Memory B cell (primary cell): ENCODE measurements at places on chromosomes 3 and 15.

GRCh38 chr15:46714950-46715349 lies 1002.4 kb upstream of the SEMA6D start:
- no peak for DNase-seq

DNA sequence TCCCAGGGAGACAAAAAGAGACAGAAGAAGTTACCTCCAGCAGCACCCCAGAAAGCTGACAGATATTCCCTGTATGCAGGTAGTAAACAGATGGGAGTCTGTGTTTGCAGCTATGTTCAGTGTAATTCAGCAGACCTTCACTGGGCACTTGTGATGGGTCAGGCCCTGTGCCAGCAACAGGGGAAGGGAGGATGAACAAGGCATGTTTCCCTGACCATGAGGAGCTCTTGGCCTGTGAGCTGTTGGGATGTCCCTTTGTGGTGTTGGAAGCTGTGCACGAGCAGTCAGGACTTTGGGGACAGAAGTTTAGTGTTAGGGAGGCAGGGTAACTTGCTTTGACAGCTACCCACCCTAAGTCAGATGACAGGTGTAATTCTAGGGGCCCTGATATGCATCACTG lies 106.0 kb upstream of the TRIM42 start:
- DNase-seq = no peak

DNA sequence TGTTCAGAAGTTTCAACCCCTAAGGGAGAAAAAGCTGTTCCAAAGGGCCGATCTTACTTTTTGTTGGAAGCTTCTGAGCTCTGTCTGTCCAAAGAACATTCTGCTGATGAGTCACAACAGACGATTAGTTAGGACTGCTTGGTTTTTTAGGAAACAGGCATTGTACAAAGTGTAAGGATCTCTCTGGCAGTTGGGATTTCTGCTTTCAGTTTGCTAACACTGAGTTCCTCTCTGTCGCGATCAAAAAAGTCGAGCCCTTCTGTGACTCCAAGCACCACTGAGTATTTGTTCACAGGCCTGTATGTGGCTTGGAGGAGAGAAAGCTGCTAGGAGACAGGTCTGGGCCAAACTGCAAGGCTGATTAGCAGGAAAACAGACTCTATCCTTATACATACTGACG lies 91.8 kb upstream of the PFN2 start:
- DNase-seq = no peak

GRCh38 chr3:110736332-110736731 lies 335.3 kb upstream of the NECTIN3 start:
- no peak for DNase-seq

GRCh38 chr3:152377184-152377570 lies 108.4 kb downstream of the MBNL1 start:
- no peak for DNase-seq

- DNase-seq = no peak
Measured at GRCh38 chr15:99982662-99983061, 249.4 kb upstream of the LYSMD4 start.

- no peak for DNase-seq
Measured at GRCh38 chr3:170033489-170033888, 4.3 kb upstream of the GPR160 start.

DNA sequence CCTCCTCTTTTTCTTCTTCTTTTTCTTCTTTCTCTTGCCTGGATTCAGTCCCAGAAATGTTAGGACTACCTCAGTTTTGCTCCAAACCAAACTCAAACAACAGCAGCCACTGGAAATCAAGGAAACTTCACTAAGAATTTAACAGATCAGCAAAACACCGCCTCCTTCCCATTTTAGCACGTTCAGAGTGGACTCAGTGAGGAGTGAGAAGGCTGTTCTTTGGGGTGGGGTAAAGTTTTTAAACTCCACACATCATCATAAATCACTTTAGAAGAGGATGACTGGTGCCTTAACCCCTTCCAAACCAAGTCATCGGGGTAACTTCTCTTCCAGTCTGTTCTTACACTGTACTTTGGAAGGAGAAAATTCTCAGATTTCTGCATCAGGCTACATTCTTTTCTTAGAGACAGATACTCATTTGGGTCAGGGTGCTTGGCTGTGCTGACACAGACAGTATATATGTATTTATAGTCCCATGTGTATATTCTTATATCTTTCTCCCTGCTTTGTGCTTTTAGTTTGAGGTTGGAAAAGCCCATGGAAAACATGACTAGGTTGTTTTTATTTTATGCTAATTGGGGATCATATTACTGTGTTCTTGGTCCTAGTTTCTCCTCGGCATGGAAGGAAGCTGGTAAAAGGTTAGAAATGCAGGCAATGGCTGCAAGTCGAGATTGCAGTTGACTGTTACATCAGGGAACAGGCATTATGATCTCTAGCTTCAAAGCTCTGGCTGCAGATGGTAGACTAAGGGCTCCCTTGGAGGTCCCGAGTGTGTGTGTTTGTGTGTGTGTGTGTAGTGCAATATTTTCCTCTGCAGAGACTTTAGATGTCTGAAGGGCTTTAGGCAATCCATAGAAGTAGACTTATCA lies at the start of gene CCDC80:
CCDC80 (minus strand) TSS at position 214 of the 872 bp plus-strand sequence. CDS start 1,238 bp downstream, outside the sequence.
- DNase-seq = no peak

DNA sequence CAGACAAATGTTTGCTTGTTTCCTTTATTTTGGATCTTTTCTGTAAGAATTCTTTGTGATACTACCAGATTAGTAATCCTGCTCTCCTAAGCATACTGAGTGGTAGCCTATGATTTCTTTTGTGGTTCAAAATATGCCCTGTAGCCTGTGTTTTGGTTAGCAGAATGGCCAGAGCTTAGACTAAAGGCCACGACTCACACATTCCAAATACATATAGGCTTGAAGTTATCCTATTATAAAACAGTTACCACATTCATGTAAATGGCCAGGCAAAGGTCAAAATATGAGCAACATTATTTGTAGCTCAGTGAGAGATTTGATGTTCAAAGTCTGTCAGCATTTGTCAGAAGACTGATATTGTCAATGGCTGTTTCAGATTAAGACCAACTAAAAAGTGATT lies 84.5 kb downstream of the MITF start:
- no peak for DNase-seq

DNA sequence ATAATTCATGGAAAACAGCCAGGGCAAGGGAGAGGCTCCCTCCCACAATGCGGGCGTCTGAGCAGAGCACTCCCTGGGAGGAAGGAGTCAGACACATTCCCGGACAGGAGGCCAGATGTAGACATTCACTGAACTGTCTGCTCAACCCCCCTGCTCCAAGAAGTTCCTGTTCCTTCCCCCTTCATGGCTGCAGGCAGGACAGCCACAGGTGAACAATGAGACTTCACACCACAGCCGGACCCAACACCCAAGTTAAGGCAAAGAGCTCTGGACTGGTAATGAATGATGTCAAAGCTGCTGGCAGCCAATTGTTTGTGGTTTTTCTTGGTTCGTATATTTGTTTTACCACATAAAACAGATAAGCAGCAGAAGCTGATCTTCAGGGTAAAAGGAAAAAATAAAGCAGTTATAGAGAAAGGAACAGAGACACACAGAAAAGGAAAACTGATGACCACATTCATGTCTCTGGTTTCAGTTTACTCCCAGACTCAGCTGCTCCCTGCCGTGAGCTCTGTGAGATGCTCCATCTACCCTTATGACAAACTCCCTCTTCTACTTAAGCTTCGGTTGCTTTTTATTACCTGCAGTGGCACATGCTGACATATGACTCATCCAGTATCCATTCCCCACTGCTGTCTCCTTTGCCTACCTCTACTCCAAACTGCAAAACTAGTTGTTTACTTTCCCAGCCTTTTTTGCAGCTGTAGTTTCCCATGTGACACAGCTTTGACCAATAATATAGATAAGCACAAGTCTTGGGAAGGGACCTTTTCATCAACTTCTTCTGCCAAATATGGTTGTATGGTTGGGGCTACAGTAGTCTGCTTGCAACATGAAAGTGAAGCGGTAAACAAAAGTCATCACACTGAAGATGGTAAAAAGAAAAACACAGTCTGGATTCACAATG lies 33.1 kb downstream of the DZIP1L start:
- no peak for DNase-seq
